D721Med (cell line): ENCODE measurements at places on chromosomes 16 and 17.

DNA sequence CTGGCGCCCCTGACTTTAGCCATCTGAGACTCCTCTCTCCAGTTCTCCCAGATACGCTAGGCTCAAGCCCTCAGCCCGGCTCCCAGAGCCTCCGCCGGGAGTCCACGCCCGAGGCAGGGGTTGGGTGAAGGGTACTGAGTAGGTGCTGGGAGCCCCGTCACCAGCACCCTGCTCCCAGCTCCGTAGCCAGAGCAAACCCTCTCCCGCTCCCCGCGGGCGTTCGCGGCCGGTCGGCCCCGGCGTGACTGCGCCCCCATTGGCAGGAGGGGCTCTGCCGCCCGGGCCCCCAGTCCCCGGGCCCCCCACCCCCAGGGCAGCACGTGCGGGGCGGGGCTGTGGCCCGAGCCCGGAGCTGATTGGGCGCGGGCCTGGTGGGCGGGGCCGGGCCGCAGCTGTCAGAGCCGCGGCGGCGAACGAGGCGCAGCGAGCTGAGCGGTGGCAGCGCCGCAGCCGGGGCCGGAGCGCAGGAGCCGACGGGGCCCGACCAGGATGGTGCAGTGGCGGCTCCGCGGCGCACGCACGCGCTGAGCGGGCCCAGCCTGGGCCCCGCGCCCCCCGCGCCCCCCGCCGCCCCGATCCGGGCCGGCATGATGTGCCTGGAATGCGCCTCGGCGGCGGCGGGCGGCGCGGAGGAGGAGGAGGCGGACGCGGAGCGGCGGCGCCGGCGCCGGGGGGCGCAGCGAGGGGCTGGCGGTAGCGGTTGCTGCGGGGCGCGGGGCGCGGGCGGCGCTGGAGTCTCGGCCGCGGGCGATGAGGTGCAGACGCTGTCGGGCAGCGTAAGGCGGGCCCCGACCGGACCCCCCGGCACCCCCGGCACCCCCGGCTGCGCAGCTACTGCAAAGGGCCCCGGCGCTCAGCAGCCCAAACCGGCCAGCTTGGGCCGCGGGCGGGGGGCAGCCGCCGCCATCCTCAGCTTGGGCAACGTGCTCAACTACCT lies at the start of gene SPNS2:
SPNS2 (plus strand) TSS at position 421 of the 937 bp plus-strand sequence; CDS start at position 588, 167 bp downstream.
- peak; percentile 97 for DNase-seq

GRCh38 chr16:52529226-52529625 lies 17.7 kb downstream of the TOX3 start:
- no peak for DNase-seq

GRCh38 chr17:79171188-79171587 lies 96.6 kb downstream of the ENGASE start:
- no peak for DNase-seq

DNA sequence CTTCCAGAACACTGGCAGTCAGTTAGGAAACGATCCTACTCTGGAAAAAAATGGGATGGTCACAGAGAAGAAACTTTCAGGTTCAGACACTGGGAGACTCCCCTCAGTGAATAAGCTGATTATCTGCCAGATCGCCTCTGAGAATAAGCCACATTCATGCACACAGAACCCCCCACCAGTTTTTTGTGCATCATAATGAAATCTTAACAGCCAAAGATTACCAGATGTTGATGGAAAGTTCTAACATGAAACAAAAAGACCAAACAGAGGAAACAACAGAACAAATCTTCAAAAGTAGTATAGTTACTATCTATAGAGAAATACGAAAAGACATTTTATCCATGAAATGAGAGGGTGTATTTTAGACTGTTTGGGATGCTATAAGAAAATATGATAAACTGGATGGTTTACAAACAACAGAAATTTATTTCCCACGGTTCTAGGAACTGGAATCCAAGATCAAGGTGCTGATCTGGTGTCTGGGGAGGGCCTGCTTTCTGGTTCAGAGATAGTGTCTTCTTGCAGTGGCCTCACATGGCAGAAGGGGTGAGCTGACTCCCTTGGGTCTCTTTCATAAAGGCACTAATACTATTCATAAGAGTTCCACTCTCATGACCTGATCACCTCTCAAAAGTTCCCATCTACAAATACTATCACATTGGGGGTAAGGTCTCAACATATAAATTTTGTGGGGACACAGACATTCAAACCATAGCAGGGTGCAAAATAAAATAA lies 8.0 kb upstream of the AMZ2 start:
- no peak for DNase-seq

- no peak for DNase-seq
Measured at GRCh38 chr16:79101491-79101890, 499.0 kb downstream of the MAF start.

DNA sequence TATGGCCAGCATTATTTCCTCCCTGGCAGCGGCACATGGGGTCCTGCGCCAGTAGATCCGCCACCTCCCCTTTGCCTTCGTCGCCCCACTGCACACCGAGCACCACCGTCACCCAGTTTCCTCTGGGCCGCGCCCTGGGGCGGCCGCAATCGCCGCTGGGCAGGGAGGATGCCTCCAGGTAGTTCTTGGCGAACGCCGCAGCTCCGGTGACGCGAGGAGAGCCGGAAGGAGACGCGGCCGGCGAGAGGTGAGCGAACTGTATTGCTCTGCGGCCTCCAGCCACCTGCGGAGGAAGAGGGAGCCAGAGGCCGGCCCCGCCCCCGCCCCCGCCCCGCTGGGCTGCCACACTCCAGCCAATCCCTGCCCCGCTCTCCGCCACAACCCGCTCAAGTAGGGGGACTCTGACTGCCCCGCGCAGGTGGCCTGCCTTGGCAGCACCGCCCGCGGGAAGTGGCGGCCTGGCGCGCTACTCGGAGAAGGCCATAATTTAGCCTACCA lies 11.8 kb upstream of the SLFN13 start:
- no peak for DNase-seq

- no peak for DNase-seq
Measured at GRCh38 chr17:76826330-76827068, 41.7 kb upstream of the MGAT5B start.

- DNase-seq: no peak
Measured at GRCh38 chr16:57976331-57976796, 5.4 kb upstream of the CNGB1 start.

- DNase-seq: no peak
Measured at GRCh38 chr17:56175299-56175955, 22.2 kb downstream of the ANKFN1 start.

DNA sequence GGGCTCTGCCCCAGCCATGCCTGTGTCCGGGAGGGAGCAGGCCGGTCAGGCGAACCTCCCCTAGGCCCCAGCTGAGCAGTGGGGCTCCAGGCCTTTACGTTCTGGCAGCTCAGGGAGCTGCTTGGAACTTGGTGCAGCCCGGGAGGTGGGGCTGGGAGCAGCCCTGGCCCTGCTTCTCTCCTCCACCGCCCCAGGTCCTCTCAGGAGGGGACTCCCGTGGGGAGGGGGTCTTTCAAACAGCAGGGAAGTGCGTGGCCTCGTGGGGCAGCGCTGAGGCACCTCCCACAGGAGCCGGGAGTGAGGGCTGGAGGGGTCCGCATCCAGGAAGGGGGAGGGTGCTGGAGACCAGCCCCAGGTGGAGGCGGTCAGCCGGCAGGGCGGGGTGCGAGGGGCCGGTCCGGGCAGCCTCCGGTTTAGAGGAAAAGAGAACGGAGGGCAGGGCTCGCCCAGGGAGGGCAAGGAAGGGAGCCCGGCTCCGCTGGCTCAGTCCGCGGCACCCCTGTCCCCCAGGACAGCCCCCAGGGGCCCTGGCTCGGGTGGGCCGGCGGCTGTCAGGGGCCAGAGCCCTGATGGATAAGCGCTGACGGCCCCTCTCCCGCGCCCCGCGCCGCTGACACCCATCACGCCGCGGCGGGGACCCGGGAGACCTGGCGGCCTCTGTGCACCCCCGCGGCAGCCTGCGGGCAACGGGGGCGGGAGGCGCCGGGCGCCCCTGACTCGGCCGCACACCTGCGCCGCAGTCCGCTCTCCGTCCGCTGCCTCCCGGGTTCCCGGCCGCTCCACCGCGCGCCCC lies 587 bp upstream of the PRR35 start:
- no peak for DNase-seq

DNA sequence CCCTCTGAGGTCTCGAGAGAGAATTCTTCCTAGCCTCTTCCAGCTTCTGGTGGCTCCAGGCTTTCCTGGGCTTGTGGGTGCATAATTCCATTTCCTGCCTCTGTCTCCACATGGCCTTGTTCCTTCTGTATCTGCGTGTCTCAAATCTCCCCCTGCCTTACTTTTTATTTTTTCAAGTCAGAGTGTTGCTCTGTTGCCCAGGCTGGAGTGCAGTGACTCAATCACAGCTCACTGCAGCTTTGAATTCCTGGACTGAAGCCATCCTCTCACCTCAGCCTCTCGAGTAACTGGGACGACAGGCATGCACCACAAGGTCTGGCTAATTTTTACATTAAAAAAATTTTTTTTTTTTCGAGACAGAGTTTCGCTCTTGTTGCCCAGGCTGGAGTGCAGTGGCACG lies 120.6 kb downstream of the SHISA9 start:
- DNase-seq: no peak

DNA sequence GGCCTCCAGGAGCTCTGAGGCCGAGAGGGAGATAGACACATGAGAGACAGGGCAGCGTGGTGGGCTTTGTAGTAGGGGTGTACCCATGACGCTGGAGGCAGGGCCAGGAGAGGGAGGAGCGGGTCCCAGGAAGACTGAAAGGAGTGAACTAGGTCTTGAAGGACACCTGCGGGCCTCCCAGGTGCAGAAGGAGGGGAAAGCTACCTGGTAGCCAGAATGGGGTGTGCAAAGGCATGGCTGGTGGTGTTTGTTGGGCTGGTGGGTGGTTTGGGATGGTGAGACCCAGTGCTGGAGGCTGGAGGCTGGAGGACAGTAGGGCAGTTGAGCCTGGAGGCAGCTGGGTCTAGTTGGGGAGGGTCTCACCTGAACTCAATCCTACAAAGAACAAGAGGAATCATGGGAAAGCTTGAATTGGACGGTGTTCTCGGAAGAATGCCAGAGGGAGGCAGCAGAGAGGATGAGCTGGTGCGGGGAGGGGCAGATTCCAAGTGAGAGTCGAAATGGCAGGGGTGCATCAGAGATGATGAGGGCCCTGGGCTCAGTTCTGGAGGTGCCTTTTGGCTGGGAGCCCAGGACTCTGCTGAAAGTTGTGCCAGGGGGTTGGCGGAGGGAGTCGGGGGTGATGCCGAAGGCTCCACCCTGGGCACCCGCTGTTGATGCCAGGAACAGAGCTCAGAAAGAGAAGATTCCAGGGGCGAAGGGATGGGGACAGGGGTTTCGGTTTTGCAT lies 21.2 kb downstream of the C1QTNF1 start:
- no peak for DNase-seq

DNA sequence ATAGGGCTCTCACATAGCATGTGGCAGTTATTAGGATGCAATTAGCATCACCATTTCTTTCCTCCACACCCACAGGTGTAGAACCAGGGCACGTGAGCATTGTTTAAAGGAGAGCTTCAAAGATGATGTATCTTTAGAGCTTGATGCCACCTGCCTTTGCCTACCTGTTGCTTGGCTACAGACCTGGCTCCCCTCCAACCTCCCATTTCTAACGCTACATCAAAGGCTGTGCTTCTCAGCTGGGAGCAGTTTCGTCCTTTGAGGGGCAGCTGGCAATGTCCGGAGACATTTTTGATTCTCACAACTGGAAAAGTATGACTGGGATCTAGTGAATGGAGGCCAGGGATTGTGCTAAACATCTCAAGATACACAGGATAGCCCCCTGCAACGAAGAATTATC lies 78.5 kb upstream of the CLEC3A start:
- DNase-seq: no peak

- DNase-seq: no peak
Measured at GRCh38 chr16:71576971-71577370, at the start of gene TAT. Gene TAT (minus strand): TSS chr16:71577092. CDS start chr16:71576415, 677 bp downstream.

DNA sequence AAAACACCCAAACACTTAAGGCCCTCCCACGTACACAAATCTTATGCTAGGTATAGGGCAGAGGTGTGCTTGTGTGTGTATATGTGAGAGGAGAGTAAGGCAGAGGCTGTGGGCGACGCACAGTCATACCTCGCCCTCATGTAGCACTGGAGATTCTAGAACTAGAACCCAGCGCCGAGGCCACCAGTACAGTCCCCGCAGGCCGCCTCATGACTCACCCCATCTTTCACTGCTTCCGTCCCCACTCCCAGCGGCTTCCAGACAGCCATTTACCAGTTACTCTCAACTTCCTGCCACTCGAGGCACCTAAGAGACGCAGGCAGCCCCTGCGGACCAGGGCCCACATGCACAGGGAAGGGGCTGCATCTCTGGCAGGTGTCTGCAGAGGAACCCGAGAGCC lies 23.2 kb upstream of the CYTH1 start:
- no peak for DNase-seq

DNA sequence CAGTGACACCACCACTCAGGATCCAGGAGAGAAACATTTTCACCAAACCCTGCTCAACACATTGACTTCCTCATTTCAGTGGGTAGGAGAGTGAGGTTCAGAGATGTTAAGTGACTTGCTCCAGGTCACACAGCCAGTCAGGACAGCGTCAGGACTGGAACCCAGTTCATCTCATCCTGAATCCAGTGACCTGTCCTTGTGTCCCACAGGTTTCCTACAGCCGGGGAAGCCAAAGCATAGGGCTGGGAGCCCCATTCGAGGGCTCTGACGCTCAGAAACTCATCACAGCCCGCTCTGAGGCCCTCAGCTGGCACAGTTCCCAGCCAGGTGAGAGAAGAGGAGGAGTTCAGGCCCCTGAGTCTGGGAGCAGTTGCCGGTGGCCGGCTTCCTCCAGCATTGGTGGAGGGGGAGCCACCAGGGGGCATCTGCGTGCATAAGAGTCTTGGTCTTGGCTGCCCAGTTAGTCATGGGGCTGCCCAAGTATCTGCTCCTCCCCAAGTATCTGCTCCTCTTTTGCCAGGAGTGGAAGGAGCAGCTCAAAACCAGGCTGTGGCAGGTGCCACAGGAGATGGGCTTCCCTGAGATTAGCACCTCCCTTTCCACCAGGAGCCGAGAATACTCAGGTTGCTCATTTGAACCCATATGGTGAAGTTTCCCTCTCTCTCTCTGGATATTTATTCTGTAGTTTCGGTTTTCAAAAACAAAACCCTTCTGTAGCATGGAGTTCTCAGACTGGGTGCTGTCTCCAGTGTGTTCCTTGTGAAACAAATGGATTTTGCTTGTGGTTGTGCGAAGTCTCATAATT lies 56.0 kb downstream of the TNFRSF13B start:
- DNase-seq: no peak

- no peak for DNase-seq
Measured at GRCh38 chr17:44137891-44138709, 3.6 kb upstream of the HROB start.

GRCh38 chr17:62775876-62776275 lies 32.2 kb downstream of the MARCHF10 start:
- no peak for DNase-seq

DNA sequence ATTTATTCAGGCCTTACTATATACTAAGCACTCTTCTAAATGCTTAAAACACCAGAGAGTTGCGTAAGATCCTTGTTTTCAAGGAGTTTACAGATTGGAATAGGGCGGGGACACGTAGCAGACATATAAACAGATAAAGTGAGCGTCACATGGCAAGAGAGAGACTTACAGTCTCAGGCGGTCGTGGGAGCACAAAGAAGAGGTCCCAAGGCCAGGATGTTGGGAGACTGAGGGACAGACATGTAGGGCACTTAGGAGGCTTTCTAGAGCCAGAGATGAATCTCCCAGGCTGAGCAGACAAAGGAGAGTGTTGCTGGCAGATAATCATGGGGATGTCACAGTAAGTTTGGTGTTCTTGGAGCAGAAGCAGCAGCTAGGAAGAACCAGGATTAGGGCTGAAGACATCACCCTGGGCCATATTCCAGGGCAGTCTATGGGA lies 119.1 kb upstream of the ANKFN1 start:
- DNase-seq: no peak

- DNase-seq: no peak
Measured at GRCh38 chr17:32120716-32121115, 21.6 kb upstream of the RHOT1 start.
